ENCODE measurements at places on chromosomes 16 and 17.
A peak's percentile ranks its signal among the peaks of the same experiment; 100 is the strongest.

DNA sequence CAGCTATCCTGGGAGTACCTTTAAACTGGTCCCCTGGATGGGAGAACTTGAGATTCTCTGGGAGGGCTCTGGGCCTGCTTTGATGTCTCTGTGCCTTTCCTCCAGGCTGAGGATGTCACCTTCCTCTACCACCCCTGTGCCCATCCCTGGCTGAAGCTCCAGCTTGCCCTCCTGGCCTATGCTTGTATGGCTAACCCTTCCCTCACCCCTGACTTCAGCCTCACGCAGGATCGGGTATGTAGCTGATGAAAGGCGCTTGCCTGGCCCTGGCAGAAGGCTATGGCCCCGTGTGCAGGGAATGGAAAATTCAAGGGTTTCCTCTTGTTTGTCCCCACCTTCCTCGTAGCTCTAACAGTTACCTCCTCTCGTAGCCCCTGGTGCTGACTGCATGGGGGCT lies 3.0 kb downstream of the TP53I13 start:
- DNase-seq = no peak

DNA sequence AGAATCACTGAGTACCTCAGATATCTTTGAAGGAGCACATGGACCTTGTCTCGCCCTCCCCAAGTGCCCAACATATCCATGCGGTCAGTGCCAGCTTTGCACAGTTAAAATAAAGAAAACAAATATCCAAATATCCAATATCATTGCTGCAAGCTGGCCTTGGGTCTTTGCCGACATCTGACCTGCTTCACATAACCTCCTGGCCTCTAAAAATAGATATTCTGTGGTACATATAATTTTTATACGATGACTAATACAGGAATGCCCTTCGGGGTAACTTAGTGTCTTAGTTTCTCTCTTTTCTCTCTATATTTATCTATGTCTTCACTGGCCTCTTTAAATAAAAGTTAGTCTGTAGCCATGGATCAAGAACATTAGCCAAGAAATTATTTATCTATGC lies 67.8 kb downstream of the MAF start:
- DNase-seq = no peak

DNA sequence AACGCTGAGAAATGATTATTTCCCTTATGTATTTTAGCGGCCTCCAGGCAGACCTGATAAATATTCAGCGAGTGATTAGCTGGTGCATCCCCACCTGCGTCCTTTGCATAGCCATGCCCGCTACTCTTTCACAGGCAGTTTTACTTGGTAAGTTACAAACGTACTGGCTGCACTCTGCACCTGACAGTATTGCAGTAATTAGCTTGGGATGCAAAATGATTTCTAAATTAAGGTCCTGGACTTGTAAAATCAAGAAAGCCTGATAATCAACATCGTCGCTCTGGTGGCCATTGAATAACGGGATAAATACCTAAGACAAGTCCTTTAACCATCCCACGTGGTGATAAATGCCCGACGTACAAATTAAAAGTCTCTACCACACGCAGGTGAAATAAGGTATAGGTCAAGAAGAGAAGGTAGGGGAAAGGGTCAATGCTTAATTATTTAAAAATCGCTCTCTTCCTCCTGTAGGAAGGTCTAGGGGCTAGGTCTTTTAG lies 998 bp upstream of the PRKCA start:
- DNase-seq = no peak

DNA sequence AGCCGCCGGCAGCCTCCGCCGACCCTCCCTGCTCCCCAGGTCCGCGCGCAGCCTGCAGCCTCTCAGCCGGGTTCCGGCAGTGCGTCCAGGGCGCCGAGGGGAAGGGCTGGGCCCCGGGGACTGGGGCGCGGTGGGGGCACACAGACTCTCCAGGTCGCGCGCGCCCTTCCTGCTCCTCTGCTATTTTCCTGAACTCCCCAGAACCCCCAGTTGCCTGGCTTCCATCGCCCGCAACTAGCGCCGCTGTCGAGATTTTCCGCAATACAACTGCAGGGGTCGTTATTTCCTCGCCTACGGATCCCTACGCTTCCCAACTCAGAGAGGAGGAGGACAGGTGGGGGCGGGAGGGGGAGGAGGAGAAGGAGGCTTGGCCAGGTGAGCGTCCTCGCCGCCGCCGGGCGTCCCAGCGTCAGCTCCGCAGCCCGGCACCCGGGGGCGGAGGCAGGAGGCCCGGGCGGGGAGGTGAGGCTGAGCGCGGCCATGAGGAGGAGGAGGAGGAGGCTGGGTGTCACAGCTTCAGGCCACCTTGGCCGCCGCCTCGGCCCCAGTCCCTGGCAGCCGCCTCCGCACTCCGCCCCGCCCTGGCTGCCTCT lies at the start of gene CA10:
TSS of gene CA10 (minus strand) at position 265 of the 593 bp plus-strand sequence.
- no peak for DNase-seq

- DNase-seq = no peak
Observed at GRCh38 chr16:56421313-56421712, 4.0 kb downstream of the AMFR start.

- DNase-seq = no peak
Observed at GRCh38 chr16:14485121-14485551, 144.9 kb downstream of the PARN start.

- no peak for DNase-seq
Observed at GRCh38 chr16:20610211-20610891, 34.2 kb upstream of the ACSM2B start.

- DNase-seq = no peak
Observed at GRCh38 chr17:17527534-17527933, 31.3 kb upstream of the RASD1 start.

GRCh38 chr16:51757505-51757904 lies 606.4 kb upstream of the SALL1 start:
- DNase-seq = no peak

GRCh38 chr17:72635034-72635635 lies 457.4 kb downstream of the SLC39A11 start:
- no peak for DNase-seq

- DNase-seq = no peak
Observed at GRCh38 chr17:78231991-78232858, 794 bp downstream of the TMEM235 start.

DNA sequence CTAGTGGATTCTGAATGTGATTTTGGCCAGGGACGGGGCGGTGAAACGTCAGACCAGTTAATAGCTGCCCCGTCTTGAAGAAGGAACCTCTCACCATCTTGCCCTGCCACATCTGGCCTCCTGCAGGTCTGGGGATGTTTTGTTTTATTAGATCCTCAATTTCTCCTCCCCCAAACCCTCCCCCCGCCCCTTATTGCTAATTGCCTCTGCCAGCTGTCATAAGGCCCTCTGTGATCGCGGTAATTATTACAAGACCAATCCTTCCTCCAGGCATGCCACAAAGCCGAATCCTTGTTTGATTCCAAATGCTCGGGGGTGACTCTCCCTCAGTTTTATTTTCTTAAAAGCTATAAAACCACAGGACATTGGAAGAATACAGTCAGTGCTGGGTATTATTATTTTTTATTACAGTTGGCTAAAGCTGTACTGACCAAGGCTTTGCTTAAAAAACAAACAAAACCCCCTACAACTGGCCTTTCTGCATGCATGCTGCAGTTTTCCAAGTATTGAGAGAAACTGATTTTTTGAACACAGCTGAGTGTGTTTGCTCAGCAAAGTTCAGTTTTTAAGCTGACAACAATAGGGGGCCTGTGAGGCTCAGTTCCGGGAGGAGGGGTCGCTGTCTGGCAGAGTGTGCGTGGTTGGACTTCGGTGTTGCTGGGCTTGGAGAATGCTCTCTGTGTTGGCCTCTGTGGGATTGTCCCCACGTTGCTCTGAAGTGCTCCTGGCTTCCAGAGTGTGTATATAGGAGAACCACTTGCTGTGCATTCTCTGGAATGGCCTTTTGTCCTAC lies 1.7 kb downstream of the KSR1 start:
- no peak for DNase-seq

DNA sequence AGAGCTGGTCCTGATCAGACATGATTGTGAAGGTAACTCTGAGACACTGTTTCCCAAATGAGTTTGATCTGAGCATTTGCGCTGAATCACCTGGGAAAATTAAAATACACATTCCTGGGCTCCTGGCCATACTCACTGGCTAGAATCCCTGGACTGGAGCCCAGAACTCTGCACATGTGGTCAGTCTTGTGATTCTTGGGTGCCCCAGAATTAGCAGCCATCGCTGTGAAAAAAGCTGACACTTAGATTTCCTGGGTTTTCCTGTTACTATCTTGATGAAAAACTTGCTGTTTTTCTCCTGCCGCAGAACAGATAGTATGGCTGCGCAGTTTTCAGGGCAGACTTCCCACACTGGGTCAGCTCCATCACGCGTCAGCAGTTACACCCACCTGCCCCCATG lies 24.6 kb downstream of the NECAB2 start:
- no peak for DNase-seq

GRCh38 chr17:66455060-66455459 lies 152.6 kb downstream of the PRKCA start:
- no peak for DNase-seq

- no peak for DNase-seq
Observed at GRCh38 chr17:63589646-63590045, 11.0 kb upstream of the TACO1 start.

DNA sequence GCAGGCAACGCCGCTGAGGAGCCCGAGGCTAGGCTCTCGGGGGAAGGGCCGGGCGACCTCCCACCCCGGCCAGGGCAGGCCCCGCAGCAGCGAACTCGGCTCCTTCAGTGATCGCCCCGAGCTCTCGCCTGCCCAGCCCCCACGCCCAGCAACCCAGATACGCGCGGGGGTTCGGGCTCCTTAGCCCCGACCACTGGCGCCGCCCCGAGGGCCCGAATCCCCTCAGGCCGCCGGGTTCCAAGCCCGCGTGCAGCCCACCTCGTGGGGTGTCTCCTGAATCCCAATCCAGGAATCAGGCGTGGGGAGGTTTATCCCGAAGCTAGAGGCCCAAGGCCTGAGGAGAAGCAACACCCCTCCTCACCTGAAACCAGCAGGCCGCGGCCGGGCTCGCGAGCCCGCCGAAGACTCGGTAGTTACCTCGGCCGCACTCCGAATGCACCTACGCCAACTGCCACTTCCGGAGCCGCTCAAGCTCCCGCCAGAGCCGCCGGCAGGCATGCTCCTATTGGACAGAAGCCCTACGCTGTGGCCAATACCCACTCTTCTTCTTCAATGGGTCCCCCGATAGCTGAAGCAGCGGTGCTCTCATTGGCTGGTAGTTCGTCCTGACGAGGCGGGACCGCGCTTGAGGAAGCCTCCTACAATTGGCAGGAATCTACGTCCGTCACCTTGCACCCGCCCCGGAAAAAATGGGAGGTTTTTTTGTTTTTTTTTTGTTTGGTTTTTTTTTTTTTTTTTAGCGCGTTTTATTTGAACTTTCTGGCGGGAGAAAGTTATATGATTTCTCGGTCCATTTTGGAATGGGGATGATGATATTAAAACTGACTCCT lies at the start of gene RFWD3:
TSS of gene RFWD3 (minus strand) at position 453 of the 830 bp plus-strand sequence. CDS start 5,428 bp downstream, outside the sequence.
- DNase-seq = peak; percentile 95

- DNase-seq = no peak
Observed at GRCh38 chr16:50121721-50122445, 31.2 kb upstream of the TENT4B start.

GRCh38 chr17:18040261-18040858 lies 1.2 kb downstream of the GID4 start:
- no peak for DNase-seq

DNA sequence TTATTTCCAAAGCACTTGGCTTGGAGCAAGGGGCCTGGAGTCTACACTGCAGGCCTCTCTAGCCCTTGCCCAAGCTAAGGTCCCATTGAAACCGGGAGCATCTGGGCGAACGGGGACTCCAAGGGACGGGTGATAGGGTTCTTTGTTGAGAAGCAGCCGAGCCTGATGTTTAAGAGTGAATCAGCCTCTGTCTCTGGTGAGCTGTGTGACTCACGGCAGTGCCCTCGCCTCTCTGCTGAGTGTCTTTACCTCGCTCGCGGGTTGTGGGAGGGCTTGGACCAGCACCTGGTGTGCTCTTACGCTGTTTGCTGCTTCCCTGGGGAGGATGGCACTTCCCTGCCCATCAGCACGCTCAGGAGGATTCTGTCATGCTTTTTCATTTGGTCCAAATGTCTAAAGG lies 1.3 kb downstream of the HGS start:
- DNase-seq = no peak

- DNase-seq = no peak
Observed at GRCh38 chr17:43349142-43349541, 49.7 kb upstream of the ARL4D start.

DNA sequence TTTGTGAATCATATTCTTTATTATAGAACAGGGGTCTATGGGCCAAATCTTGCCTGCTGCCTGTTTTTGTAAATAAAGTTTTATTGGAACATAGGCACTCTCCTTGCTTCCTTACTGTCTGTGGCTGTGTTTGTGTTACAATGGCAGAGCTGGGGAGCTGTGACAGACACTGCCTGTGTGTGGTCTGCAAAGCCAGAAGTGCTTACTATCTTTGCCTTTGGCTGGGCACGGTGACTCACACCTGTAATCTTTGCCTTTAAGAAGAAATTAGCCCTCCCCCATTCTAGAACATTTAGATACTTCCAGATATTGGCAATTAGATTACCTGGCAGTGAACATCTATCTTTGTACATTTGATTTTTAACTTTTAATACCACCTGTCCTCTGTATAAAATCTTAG lies 308.3 kb downstream of the FOXL1 start:
- no peak for DNase-seq

DNA sequence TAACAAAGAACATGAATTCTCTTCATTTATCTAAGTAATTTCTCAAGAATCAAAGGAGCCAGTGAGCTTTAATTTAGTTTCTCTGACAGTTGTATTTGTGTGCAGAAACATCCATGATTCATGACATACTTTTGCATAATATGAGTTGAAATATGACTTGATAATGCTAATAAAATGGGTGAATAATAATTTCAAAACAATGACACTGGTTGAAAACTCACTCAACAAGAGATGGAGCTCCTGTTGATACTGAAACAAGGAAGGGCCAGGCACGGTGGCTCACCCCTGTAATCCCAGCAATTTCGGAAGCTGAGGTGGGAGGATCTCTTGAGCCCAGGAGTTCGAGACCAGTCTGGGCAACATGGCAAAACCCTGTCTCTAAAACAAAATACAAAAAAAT lies 147.0 kb downstream of the MAP2K6 start:
- DNase-seq = no peak

- no peak for DNase-seq
Observed at GRCh38 chr16:56288019-56288418, 96.7 kb downstream of the GNAO1 start.

- no peak for DNase-seq
Observed at GRCh38 chr17:59178266-59178985, 22.9 kb downstream of the PRR11 start.

GRCh38 chr17:27495460-27495859 lies 39.2 kb downstream of the KSR1 start:
- DNase-seq = no peak

GRCh38 chr17:47733674-47734410 lies 806 bp downstream of the TBX21 start:
- DNase-seq = no peak

- no peak for DNase-seq
Observed at GRCh38 chr17:46841561-46842379, 9.6 kb upstream of the WNT9B start.
